ENCODE measurements at places on chromosomes 11 and 22. TPM values are rescaled to one million over a fixed set of nuclear protein-coding genes. Genes with fewer than 3 reads are reported as not detected.

Gene HEPHL1
- total RNA-seq = not detected

Gene PRRG4
- 0.34 TPM for total RNA-seq

Gene CLMP
- 0.09 TPM for total RNA-seq

Gene CTSW
- total RNA-seq = 124 TPM

Gene WT1
- not detected for total RNA-seq

Gene PDE2A
- 0.14 TPM for total RNA-seq

Gene RTN4RL2
- total RNA-seq = 0.27 TPM

Gene OR8D1
- not detected for total RNA-seq

Gene PATE2
- total RNA-seq = not detected

Gene TRPM5
- not detected for total RNA-seq

Gene OR56A1
- not detected for total RNA-seq

Gene ALDH3B1
- total RNA-seq = 0.09 TPM

Gene FOXRED1
- total RNA-seq = 47.3 TPM

Gene KRTAP5-10
- not detected for total RNA-seq

Gene NPTXR
- 0.83 TPM for total RNA-seq

Gene MPEG1
- not detected for total RNA-seq

Gene CEND1
- 0.25 TPM for total RNA-seq

Gene TTC28
- 0.58 TPM for total RNA-seq

Gene FGF19
- total RNA-seq = not detected

Gene PRR33
- total RNA-seq = 0.20 TPM

Gene SPI1
- total RNA-seq = 0.25 TPM

Gene OLFML1
- total RNA-seq = not detected

Gene MYEOV
- total RNA-seq = not detected

Gene THRSP
- total RNA-seq = not detected

Gene PATE4
- not detected for total RNA-seq

Gene OR51A4
- not detected for total RNA-seq

Gene P4HA3
- total RNA-seq = not detected

Gene PTPRCAP
- total RNA-seq = 114 TPM

Gene GSTT2
- total RNA-seq = not detected

Gene LMNTD2
- 0.88 TPM for total RNA-seq

Gene DNHD1
- 28.2 TPM for total RNA-seq

Gene CD59
- total RNA-seq = 36.0 TPM

Gene LRP5
- 10.5 TPM for total RNA-seq

Gene NPAS4
- not detected for total RNA-seq
